ENCODE measurements at places on chromosomes 6 and 20.

GRCh38 chr6:14775528-14775927 is 470.3 kb upstream of the JARID2 start:
- DNase-seq = no peak

DNA sequence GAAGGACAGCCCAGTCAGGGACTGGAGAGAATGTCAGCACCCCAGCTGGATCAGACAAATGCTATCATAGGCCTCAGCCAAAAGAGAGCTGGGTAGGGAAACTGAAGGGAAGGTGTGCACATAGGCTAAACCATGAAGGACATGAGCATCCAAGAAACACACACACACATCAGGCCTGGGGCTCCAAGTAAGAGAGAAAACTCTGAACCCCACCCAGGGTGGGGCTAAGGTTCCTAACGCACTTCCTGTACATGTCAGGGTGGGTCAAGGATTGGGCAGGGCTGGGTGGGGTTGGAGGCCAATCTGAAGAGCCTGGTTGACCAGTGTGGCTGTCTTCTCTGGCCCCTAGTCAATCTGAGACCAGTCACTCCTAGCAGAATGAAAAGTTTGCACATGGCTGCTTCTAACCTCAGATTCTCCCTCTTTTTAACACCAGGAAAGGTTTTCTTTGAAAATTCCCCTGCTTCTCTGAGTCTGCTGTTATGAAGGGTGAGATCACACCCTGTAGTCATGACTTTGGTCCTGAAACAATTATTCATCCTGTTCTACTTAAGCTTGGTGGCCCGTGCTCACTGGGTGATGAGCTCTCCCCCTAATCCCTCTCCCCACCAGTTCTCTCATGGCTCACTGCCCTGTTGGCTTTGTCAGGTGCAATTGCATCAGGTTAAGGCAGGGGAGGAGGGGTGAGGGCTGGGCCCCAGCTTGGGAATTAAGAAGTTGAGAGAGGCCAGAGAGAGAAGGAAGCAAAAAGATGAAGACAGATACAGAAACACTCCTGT is 88.4 kb downstream of the MAFB start:
- DNase-seq = peak; percentile 64

DNA sequence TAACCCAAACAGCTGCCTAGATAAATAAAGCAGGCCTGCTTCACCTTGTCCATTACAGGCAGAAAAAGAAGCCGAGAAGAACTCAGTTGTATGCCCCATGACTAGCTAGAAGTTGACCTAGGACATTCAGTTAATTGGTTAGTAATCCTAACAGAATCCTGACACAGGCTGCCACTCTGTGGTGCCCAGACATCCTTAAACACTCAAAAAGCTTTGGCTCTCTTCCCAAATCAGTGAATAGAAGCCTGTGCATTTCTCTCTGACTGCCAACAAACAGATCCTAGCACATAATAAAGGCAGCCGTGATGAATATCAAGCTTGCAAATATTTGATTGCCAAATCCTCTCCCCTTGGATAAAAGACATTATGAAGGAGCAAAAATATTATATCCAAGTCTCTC is 519.1 kb upstream of the EYS start:
- no peak for DNase-seq

DNA sequence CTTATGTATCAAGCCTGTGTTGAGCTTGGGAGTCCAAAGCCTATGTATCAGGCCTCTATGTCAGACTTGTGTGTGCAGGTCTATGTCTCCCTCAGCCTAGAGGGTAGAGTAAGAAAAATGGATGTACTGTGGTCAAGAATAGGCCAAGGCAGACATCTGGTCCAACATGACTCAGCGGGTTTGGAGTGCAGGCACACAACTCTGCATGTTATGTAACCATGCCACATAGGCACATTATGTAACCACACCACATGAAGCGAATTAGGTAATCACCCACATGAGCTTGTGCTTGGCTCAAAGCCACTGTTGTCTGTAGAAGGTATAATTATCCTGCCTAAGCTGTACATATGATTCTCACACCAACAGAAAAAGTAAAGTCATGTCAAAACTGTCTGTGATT is 1190.5 kb upstream of the EYS start:
- DNase-seq = no peak

DNA sequence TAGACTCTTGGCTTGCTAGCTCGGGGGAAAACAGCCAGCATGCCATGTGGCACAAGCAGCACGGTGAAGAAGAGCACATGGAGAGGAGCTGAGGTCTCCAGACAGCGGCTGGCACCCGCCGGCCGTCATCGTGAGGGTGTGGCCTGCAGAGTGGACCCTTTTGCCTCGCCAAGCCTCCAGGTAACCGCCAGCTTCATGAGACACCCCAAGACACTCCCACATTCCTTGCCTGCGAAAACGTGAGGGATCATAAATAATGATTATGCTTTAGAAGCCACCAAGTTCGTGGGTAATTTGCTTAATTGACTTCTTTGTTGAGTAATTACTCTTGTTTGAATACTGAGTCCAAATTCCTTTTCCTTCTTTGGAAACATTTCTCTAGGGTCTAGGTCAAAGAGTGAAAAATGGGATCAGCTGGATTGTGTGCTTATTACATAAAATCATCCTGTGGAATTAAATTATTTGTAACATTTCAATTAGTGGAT is 23.2 kb downstream of the FAM50B start:
- DNase-seq = no peak

DNA sequence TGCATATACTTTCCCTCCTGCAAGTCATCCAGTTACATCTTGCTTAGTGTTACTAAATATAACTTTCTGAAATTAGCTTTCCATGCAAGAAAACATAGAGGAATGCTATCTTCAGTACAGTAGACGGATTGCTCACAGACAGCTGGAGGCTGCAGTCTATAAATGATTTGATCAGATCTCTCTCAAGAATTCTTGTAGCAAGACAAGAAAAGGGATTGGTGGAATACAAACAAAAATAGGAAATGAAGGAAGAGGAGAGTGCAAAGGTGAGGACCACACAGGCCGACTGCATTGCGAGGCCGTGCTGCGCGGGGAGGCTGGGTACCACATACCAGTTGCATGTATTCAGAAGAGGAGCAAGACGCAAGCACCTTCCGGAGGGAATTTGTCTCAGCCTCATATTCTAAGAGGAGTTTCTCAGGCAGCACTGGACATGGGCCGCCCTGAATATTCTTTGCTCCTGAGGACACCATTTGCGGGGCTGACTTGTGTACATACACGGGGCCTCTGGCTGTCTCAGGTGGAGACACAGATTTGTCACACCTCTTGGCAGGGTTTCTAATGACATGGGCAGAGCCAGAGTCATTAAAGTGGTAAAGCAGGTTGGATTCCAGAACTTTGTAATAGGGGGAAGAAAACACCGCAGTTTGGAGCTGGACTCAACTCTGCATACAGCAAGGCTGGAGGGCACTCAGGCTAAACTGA is 22.7 kb upstream of the KIF25 start:
- DNase-seq = no peak

- DNase-seq = no peak
Observed at GRCh38 chr20:13913131-13913530, 77.3 kb downstream of the SEL1L2 start.

DNA sequence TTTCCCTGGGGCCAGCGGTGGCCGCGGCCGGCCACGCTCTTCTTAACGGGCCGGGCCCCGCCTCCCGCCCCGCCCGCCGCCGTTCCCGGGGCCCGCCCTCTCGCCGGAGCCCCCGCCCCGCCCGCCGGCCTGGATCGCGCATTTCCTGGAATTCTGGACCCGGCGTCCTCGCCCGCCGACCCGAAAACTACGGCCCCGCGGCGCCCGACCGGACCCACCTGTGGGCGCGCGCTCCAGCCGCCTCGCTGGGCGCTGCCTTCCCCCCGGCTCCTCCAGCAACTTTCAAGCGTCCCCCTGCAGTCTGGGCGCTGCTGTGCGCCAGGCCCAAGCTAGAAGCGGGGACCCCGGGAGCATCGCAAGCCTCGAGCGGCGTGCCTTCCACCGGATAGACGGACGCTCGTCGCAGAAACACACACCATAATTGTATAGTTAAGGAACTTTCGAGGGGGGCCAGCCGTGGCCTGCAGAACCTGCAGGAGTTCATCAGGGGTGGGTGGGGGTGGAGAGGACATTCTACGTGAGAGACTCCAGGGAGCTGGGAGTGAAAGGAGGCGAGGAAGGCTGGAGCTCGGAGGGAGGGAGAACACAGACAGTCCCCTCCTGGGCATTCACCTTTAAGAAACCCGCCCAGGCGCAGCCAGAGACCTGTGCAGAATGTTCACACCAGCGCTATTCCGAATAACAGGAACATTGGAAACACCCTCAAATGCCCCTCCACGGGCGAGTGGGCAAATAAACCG is at the start of gene ADA:
Gene ADA (minus strand): TSS at position 16 of the 740 bp plus-strand sequence. CDS start 92 bp downstream, outside the sequence.
- DNase-seq = no peak

GRCh38 chr6:129859524-129859923 is 1.6 kb downstream of the TMEM244 start:
- DNase-seq = no peak

DNA sequence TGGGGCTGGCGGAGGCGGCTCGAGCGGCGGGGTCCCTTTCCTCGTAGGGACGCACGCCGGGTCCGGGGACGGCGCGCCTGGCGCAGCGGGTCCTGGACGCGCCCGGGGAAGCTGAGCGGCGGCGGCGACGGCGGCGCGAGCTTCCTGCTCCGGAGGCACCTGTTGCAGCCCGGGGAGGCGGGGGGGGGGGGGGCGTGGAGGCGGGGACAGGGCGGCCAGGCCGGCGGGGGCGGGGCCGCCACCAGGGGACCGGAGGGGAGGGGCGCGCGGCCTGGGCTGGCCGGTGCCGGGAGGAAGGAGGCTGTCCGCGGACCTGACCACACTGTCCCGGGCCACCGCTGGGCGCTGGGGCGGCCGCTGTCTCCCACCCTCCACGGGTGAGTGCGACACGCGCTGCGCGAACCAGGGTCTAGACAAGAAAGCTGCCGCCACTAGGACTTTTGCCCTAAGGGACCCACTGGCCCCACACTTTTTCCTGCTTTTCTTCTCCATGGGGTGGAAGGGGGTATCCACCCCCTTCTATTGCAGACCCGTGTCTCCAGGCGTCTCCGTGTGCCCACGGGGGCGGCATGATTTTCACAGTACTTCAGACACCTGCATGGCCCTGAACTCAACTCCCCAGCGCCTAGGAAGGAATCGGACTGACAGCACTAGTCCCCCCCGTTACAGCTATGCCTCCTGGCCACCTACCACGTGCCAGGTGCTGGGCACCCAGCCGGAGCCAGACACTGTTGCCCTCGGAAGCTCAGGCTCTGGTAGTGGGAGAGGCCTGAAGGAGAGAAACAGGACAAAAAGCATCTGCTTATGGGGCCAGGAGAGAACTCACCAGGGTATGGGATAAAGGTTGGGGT is at the start of gene NFATC2:
Gene NFATC2 (minus strand): TSS at position 149 of the 851 bp plus-strand sequence. CDS start 220 bp downstream, outside the sequence.
- no peak for DNase-seq

DNA sequence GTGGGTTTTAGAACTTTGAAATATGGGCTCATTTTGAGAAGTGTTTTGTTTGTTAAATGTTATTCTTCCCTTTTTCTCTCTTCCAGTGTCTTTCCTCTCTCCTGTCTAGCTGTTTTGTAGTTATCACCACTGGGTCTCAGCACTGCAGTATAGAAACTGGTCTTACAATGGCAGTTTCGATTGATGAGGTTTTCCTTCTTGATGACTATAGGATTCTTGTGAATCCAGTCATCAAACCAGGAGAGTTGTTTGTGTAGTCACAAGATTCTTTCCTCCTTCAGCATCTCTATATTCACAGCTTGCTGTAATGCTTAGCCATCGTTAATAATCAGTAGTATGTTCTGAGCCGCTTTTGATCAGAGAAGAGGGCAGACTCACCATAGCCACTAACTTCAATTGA is 172.3 kb downstream of the OGFRL1 start:
- no peak for DNase-seq

GRCh38 chr6:155630085-155630484 is 174.4 kb upstream of the NOX3 start:
- DNase-seq = no peak

DNA sequence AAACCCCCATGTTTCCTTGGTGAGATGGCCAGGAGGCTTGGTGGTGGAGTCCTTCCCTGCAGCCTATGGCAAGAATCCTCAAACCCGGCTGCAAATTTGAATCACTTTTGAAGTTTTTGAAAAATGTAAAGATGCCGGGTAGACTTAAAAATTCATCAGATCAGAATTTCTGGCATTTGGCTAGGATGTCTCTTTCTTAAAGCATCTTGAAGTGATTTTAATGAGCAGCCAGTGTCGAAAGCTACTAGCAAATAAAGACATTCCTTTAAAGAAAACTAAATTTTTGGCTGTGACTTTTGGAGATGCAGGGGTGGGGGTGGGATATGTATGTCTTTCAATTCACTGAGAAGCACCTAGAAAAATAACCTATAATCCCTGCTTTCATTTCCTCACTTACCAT is 25.6 kb upstream of the NOX3 start:
- DNase-seq = no peak

GRCh38 chr6:31186052-31186734 is 15.7 kb upstream of the POU5F1 start:
- DNase-seq = peak; percentile 81

DNA sequence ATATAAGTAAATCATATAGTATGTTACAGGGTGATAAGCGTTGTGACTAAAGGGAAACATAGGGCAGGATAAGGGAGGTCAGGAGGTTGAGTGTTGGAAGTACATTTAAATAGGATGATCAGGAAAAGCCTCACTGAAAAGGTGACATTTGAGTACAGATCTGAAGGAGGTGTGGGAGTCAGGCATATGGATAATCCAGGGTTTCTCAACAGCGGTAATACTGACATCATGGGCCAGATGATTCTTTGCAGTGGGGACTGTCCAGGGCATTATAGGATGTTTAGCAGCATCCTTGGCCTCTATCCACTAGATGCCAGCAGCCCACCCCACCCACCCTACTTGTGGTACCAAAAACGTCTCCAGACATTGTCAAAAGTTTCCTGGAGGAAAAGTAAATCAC is 292.6 kb upstream of the PREP start:
- DNase-seq = no peak

GRCh38 chr6:15247500-15248450 is 1.9 kb downstream of the JARID2 start:
- no peak for DNase-seq

GRCh38 chr20:10511170-10511508 is 76.0 kb downstream of the SLX4IP start:
- DNase-seq = no peak

DNA sequence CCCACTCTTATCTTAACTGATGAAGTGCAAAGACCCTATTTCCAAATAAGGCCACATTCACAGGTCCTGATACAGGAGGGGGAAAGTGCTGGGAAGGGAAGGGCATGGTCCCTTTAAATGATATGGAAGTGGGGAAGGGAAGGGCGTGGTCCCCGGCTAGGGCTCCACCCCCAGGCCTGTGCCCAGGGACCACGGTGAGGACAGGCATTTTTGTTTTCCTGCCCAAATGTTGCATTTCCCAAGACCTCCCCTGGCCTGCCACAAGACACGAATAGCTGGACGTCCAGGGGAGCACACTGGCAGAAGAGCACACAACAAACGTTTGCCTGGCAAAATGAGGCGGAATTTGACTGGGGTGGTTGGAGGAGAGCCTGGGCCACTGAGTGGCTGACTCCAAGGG is 16.1 kb upstream of the HFE start:
- no peak for DNase-seq

- DNase-seq = no peak
Observed at GRCh38 chr6:21924002-21924401, 330.5 kb downstream of the SOX4 start.

- peak; percentile 88 for DNase-seq
Observed at GRCh38 chr20:57657535-57658446, 37.6 kb upstream of the ZBP1 start.

- DNase-seq = no peak
Observed at GRCh38 chr6:155273431-155273830, 9.6 kb downstream of the CLDN20 start.

- DNase-seq = no peak
Observed at GRCh38 chr6:38554700-38555413, 84.9 kb downstream of the BTBD9 start.

Data from vagina (tissue), 2 donors.